ENCODE measurements at places on chromosomes 4 and X.

GRCh38 chrX:9804444-9804843 is 18.2 kb downstream of the SHROOM2 start:
- no peak for DNase-seq

- DNase-seq = no peak
Observed at GRCh38 chr4:39061457-39061856, 575 bp upstream of the KLHL5 start.

- DNase-seq = no peak
Observed at GRCh38 chrX:100584611-100585010, at the start of gene TNMD. TNMD (plus strand) TSS chrX:100584936; CDS start chrX:100585019, 83 bp downstream.

- no peak for DNase-seq
Observed at GRCh38 chr4:87912164-87913004, 63.1 kb upstream of the SPP1 start.

DNA sequence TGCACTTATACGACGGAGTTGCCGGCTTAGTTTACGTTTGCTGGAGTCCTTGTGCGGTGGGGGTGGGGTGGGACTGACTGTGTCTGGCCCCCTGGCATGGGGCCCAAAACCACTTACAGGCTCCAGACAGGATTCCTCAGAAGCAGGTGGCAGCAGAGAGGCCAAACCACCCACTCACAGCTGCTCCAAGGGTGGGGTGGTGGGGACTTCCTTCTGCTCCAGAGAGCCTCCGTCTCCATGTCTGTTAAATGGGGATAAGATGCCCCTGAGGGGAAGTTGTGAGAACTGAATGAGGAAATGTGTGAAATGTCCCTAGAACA is 36.7 kb downstream of the PSAPL1 start:
- DNase-seq = no peak

DNA sequence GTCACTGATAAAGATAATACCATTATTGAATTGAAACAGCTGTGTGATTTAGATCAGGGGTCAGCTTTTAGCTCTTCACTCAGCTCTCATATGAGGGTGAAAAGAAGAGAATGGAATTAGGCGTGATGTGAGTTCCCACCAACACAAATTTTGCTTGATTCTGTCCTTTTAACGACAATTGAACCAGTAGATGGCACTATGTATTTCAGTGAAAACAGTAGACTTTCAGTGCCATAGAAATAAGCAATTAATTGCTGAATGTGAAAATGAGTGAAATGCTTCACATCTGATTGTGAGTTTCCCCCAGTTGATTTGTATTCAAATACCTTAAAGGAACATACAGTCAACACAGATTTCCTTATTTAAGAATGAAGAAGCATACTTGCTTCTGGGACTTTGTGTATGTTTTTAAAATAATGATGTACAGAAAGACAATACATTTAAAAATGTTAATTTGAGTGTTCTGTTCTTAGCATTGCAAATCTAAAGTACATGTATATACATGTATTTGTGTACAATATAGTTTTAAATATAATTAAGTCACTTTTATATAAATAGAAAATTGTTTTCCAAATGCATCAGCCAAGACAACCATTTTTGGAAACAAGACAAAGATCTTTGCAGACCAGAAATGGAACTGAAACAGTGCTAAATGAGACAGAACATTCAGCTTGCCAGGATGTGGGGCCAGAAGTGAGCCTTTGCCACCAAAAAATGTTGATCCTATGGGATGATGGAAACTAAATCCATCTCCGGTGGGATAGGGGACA is 178.8 kb downstream of the SNCA start:
- peak; percentile 29 for DNase-seq

- DNase-seq = peak; percentile 13
Observed at GRCh38 chrX:153766098-153766817, 2.2 kb downstream of the PLXNB3 start.

DNA sequence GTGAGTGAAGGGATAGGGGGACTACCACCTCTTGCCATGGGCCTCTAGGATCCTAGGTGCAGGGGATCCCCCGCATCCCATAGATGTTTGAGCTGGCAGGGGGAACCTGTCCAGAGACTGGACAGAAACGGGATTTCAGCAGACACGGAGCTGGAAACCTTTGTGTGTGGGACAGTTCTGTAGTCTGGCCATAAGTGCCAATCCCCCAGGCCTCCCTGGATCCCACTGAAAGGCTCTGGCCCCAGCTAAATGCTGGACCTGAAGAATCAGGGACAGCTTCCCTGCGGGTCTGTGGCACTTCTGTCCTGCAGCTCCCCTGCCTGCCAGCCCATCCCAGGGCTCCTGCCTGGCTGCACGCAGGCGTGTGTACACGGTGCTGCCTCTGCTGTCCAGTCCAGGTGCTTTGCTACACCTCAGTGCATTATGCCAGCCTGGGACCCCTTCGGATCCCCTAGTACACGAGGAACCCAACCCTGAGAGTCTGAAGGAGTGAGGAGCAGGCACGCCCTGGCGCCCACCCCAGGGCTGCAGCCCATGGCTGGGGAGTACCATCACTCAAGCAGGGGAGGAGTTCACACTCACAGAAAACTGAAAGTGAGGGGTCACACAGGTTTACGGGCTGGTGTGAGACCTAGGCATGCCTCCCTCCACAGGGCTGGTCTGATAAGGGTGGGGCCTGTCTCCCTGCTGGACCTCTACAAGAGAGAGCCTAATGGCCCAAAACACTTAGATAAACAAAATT is 703.0 kb downstream of the ARAP2 start:
- DNase-seq = no peak

DNA sequence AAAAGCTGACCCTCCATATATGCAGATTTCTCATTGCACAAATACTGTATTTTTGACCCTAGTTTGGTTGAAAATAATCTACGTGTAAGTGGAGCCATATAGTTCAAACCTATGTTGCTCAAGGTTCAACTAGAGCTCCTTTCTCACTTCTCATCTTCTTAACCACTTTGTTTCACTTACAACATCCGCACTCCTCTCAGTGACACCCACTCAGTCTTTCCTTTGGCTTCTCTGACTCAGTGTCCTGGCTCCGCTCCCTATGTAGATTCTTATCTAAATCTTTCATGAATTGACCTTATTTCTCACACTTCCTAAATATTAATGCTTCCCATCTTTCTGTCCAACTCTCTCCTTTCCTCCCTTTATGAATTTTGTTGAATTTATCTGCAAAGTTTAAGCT is 32.9 kb upstream of the DKK2 start:
- no peak for DNase-seq

- DNase-seq = no peak
Observed at GRCh38 chr4:106186201-106186600, 129.8 kb downstream of the TBCK start.

- no peak for DNase-seq
Observed at GRCh38 chrX:51876441-51876840, 17.0 kb upstream of the MAGED1 start.

DNA sequence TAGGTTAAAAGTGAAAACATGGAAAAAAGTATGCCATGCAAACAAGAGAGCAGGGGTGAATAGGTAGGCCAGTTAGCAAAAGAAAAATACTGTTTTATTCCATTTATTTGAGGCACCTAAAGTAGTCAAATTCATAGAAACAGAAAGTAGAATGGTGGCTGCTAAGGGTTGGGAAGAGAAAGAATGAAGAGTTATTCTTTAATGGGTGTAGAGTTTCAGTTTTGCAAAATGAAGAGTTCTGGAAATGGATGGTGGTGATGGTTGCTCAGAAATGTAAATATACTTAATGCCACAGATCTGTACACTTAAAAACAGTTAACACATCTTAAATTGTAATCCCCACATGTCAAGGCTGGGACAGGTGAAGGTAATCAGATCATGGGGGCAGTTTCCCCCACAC is 29.7 kb downstream of the PARM1 start:
- no peak for DNase-seq

DNA sequence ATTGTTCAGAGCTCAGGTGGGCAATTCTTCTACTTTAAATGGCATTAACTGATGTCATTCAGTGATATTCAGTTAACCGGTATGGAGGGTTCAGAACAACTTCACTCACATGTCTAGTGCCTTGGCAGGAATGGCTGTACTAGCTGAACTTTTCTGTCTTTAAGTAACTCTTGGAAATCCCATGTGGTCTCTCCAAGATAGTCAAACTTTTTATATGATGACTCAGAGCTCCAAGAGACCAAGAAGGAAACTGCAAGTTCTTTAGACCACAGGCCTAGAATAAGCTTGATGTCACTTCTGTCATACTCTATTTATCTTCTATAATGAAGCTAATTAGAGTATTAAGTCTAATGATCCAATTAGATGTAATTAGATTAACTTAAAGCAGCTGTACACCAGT is 24.9 kb downstream of the LHFPL1 start:
- no peak for DNase-seq

DNA sequence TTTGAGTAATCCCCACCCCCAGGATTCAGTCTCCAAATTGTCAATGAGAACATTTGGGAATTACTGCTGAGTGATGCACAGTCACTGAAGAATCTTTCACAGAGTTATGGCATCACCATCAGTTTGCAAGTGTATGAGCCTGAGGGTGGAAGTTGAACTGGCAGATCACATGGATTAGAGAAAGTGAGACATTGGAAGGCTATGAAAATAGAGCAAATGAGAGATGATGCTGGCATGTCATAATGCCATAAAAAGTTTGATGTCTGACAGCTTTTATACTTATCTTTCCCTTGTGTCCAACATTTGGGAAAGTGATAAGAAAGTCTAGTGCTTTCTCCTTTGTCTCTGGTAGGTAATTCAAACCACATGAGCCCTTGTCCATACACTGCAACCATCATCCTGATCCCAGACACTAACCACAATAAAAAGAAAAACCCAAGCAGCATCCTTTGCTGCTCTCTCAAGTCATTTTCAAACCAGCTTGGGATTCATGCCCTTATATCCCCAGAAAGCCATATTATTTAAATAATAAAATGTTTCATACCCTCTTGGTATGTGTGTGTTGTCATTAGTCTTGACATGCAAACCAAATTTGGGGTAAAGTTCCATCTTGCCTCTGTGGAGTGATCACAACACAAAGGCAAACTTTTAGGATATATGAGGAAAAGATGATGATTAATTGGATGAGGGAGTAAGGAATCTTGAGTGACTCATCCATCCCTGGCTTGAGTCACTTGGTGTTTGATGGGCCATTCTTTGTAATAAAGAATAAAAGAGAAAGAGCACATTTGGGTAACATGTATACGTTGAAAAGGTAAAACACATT is 438.9 kb downstream of the GRXCR1 start:
- DNase-seq = no peak

- no peak for DNase-seq
Observed at GRCh38 chr4:6692806-6693205, 872 bp upstream of the S100P start.

DNA sequence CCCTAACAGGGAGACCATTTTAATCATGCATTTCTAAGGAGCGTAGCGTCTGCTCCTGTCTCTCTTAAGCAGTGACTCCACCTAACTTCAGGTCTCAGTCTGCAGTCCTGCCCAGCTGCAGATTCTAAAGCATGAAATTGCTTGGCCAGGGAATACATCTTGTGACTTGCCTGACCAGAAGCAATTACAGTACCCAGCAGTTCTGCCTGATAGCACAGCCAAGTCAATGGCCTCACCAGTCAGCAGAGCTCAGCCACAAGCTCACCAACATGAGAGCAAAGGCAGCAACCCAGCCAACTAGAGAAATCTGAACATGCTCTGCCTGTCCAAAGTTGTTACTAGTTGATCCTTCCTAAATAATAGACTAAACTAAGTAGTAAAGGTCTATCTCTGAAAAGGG is 2011.9 kb upstream of the PCDH10 start:
- no peak for DNase-seq

- peak; percentile 20 for DNase-seq
Observed at GRCh38 chr4:156312261-156312847, 358.7 kb upstream of the CTSO start.

GRCh38 chr4:112889199-112889598 is 160.3 kb upstream of the ANK2 start:
- no peak for DNase-seq

DNA sequence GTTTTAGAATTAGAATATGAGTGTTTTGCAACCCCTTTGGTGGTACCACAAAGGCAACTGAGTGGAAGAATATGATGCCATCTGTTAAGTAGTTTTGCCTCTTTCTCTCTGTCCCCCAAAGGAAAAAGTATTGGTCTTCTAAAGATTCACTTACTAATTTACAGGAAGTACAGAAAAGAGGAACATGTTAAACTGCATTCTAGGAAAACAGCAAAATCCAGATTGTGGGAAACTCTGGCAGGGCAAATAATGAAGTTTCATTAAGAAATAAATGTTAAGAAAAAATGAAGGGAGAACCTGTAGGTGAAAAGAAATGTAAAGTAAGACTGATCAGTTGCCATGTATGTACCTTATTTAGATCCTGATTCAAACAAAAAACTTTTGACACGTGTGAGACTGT is 39.3 kb downstream of the NSUN7 start:
- no peak for DNase-seq

DNA sequence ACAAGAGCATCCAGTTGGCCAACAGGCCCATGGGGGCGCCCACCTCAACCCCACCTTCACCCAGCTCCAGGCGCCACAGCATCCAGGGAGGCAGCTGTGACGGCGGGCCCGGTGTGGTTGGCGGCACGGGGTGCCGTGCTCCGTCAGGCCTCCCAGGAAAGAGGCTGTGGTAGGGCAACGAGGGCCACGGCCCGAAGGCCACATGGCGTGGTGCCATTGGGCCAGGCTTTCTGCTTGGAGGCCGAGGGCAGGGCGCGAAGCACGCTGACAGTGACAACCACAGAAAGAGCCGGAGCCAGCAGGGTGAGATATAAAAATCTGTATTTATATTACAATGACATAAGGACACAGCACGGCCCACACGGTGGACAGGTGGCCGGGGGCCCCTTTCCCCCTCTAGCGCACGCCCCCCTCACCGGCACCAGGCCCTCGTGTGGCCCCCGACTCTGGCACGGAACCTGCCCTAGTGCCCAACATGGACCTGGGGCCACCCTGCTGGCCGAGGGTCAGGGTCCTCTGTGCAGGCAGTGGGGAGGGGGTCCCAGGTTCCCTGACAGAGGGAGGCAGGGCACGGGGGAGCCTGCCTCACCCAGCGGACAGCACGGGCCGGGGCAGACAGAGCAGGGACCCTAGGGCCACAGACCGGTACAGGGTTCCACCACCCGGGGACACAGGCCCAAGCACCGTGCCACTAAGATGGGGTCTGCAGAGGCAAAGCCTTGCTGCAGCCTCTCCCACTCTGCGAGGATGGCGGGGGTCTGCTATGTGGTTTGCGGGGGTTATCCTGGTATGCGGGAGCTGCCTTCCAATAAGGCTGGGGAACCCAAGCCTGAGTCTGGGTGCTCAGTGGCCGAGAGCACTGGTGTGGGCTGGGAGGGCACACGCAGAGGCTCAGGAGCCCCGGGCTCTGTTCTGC is 5.5 kb upstream of the HAUS3 start:
- DNase-seq = peak; percentile 12

- no peak for DNase-seq
Observed at GRCh38 chr4:94635177-94635576, 122.6 kb upstream of the BMPR1B start.

Data from GM06990 (cell line).